Astrocyte of the hippocampus (primary cell): ENCODE measurements at places on chromosomes 12 and 14.

DNA sequence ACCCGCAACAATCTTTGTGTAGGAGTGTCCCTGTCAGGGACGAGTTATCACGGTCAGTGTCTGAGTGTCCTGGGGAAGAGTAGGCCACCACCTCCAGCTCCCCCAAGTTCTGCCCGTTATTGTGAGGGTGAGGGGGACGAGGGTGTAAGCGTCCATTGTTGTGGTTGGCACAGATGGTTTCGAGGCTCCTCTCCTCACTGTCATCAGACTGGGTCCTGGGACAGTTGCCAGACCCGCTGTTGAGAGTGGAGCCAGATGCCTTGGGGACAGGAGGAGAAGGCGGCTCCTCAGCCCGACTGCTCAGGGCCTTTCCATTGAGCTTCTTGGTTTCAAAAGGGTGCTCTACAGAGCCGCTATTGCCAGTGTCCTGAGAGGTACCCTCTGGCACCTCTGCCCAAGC is 74.9 kb upstream of the ACTN1 start:
- DNase-seq, result no peak

- peak; percentile 60 for DNase-seq
These were observed 494 bp downstream of the GCH1 start for GRCh38 chr14:54902143-54902520.

DNA sequence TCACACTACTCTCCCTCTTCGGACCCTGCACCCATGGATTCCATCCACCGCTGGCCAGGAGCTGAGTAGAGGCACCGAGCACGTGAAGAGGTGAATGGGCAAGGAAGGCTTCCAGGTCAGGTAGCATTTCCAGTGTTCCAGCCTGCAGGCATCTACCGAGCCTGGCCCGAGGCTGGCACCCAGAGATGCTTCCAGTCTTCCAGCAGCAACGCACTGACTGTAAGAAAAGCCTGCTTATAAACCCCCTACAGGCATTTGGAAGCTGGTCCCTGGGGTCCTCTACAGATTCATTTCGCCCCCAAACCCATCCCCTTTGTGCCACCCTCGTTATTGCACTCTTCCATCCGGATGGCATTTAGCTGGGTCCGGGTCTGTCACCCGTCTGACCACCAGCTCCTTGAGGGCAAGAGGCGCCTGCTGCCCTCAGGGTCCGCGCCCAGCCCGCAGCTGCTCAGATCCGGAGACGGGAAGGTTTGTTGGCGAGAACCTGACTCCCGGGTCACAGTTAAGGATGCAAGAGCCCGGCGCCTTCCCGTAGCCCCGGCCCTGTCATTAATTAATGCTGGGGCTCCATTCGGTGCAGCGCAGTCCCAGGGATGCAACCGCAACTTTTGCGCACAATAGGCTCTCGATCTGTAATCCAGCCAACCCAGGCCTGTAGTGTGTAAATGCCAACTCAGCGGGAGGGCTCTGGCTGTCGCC is 614 bp upstream of the MARK3 start:
- no peak for DNase-seq

GRCh38 chr14:101257551-101257950 is 303.7 kb upstream of the DIO3 start:
- DNase-seq, result no peak

GRCh38 chr12:15688838-15689625 is 100.2 kb downstream of the EPS8 start:
- peak; percentile 42 for DNase-seq

GRCh38 chr12:115362339-115362976 is 678.5 kb upstream of the TBX3 start:
- no peak for DNase-seq

DNA sequence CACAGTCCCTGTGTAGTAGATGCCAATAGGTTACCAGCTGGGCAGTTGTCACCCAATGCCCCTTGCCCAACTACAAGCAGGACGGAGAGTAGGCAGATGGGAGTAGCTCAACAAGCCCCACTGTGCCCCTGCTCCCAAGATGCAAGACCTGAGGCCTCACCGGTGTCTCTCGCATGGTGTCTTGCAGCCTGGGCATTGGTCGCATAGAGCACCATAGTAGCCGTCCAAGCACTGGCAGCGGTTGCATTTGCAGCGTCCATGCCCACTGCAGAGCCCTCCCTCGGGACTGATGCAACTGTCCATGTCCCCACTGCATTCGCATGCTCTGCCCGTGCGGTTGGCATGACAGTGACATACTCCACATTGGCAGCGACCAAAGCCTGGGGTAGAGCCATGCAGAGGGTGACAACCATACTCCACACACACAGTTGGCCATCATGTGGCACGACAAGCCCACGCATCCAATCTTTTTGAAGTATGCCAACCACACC is 11.9 kb upstream of the CSAD start:
- DNase-seq, result no peak

GRCh38 chr12:102570256-102570655 is 89.9 kb upstream of the IGF1 start:
- DNase-seq, result no peak

DNA sequence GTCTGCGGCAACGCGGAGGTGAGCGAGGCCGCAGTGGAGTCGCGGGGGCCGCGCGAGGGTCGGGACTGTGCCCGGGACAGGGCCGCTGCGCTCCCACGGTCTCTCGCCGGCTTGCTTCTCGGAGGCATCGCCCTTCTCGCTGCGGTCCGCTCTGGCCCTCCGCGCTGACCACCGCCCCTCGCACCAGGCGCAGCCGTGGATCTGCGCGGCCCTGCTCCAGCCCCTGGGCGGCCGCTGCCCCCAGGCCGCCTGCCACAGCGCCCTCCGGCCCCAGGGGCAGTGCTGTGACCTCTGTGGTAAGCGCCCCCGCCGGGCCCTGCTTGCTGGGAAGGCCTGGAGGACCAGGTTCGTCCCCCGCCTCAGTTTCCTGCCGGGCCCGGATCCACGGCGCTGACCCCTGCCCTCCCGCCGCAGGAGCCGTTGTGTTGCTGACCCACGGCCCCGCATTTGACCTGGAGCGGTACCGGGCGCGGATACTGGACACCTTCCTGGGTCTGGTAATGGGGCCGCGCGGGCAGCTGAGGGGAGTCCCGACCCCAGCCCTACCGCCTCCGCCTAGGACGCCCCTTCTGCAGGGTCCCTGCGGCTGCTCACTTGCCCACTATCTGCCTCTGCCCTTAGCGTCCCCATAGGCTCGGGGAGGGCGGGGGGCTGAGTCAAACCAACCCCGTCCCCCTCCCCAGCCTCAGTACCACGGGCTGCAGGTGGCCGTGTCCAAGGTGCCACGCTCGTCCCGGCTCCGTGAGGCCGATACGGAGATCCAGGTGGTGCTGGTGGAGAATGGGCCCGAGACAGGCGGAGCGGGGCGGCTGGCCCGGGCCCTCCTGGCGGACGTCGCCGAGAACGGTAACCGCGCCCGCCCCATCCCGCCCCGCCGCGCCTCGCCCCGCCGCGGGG is 7.0 kb downstream of the AMN start:
- DNase-seq, result no peak

DNA sequence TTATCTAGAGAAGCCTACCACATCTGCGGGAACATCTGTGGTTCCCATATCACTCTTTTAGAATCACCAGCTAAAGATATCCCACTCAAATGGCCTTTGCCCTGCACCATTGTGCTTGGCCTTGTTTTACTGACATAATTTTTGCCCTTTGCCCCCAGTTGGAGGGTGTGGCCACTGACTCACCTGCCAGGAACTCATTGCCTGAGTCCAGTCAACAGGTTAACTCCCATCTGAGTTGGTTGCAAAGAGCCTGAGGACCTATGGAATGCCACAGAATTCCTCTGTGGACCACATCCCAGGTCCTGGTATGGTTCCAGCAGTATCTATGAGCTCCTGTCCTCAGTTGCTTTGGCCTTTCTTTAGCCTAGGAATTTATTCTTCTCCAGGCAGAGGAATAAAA is 55.7 kb upstream of the PTGR2 start:
- DNase-seq, result peak; percentile 88

DNA sequence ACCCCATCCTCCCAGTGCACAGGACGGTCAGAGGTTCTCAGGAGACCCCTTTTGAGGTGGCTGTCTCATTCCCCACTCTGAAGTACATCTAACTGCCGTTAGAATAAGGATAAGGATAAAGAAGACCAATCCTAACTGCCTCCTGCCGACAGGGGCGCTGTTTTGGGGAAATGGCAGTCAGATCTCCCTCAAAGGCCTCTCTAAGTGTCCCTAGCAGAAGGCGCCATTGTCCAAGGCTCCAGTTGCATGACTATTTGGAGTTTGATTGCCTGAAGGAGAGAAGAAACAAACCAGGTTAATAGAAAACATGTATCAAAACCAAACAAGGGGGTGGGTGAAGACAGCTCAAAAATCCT is 29.1 kb upstream of the KLRB1 start:
- DNase-seq, result no peak

- DNase-seq, result no peak
These were observed 76.8 kb downstream of the PRKCH start for GRCh38 chr14:61398221-61398620.

GRCh38 chr12:75783093-75783877 is 248.3 kb downstream of the PHLDA1 start:
- no peak for DNase-seq

DNA sequence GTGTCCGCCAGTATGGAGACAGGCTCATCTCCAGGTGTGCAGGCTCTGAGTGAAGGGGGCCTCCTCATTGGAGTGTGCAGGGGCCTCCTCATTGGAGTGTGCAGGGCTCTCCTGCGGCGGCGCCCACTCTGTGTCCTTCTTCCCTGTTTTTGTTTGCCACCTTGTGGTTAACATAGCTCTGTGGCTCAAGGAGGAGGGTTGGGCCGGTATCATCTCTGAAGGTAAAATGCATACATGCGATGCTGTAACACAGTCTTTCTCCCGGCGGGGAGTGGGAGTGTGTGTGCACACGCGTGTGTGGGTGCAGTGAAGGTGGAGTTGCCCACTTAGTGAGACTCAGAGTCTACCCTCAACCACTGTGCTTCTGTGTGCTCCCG is 429.4 kb downstream of the ZFP36L1 start:
- peak; percentile 46 for DNase-seq

GRCh38 chr12:6363330-6364043 is 11.9 kb downstream of the SCNN1A start:
- peak; percentile 71 for DNase-seq

- DNase-seq, result peak; percentile 31
These were observed 111.1 kb downstream of the DIP2B start for GRCh38 chr12:50615907-50616296.

DNA sequence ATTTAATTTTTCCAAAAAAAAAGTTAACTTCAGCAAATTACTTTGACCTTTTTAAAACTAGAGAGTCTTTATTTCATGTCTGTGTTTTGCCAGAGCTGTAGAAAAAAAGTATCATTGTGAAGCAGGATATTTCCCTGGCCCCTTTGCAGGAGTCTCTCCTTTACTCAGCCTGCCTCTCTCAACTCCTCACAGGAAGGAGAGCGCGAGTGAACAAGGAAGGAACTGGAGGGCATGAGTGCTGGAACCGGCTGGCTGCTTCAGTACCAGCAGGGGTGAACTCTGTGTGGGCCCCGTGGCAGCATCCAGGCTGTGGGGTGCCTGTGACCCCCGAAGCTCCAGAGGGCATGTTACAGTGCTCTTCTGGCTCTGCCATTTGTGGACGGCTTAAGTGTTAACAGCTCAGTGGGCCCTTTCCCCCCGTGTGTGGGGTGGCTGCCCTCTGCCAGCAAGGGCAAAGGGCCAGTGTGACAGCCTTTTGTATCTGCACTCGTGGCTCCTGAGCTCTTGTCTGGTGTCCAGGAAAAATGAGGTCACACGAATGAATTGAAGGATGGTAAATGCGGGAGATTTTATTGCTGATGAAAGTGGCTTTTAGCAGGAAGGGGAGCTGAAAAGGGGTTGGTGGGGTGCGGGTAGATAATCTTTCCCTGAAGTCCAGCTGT is 76.6 kb upstream of the KCNH3 start:
- no peak for DNase-seq

DNA sequence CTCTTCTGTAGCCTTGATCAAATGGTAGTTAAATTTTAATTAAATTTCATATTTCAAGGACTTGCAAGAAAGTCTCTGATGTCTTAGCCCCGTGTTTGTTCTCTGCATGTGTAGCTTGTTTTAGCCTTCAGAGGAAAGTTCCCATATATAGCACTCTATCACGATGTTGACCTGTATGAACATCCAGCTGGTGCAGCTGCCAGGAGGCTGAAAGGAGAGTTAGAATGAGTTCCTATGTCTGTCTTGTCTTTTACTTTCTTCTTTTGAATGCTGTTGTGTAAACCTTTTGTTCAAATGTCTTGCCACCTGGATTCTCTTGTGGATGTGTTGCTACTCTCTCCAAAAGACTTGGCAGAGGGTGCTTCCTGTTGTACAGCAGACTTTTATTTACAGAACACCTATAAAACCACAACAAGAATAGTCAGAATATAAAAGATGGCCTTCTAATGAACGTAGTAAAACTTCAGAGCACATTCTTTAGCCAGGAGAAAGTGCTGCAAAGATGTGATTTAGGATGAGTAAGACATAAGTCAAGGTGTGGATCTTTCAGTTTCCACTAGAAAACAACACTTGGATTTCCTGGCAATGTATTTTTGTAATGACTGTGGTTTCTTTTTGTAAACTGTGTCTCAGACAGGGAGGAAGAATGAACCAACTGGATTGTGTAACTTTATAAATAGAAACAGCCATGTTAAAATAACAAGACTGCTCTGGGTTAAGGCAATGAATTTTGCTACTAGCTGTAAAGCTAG is 17.2 kb downstream of the NAV3 start:
- DNase-seq, result peak; percentile 75

DNA sequence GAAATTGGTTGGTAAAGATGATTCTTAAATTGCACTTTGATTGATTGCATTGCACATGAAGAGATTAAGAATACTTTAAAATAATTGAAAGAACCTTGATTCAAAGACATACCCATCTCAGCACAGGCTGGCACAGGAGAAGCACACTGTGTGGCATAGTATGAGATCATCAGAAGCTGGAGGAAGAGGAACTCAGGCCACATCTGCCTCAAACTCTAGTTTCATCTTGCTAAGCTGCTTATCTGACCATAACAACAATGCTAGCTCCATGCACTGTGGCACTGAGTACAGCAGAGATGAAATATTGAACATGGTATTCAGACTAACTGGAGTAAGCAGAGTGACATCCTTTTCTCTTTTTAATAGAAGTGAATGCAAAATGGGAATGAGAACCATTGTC is 99.1 kb downstream of the TBC1D30 start:
- DNase-seq, result no peak

DNA sequence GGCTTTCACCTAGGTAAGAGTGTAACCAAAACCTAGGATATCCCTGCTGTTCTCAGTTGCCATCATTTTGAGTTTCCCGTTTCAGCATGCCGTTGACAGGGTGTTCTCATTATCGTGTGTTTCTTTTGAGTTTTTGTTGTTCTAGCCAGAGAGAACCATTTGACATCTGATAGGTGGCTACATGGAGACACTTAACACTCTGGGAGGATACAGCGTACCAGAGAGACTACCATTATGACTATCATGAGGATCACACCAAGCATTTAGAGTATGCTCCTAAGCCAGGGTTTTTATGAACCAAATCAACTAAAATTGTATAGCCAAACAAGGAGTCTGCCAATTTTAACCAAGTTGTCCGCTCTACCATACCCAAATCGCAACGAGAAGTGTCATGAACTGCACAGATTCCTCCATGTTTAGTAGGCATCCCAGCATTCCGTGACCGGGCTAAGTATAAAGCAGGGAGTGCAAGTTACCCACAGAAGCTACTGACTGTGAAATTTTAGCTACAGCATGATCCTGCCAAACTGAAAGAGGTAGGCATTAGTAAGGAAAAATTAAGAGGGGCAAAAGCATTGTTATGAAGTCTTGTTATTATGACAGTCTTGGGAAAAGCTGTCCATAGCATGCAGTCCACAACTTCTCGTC is 48.8 kb downstream of the MARK3 start:
- no peak for DNase-seq

- DNase-seq, result no peak
These were observed 179.6 kb upstream of the MYL2 start for GRCh38 chr12:111100003-111100402.
